ENCODE measurements at places on chromosomes 3 and 15.

GRCh38 chr3:98600412-98601095, 7.1 kb upstream of the CPOX start:
- DNase-seq = no peak

- peak; percentile 99 for DNase-seq
These were observed 44.5 kb upstream of the BOC start for GRCh38 chr3:113166719-113167492.

GRCh38 chr3:49316696-49317457, 23.0 kb downstream of the USP4 start:
- no peak for DNase-seq

GRCh38 chr3:13203398-13204176, 130.4 kb upstream of the IQSEC1 start:
- DNase-seq = no peak

DNA sequence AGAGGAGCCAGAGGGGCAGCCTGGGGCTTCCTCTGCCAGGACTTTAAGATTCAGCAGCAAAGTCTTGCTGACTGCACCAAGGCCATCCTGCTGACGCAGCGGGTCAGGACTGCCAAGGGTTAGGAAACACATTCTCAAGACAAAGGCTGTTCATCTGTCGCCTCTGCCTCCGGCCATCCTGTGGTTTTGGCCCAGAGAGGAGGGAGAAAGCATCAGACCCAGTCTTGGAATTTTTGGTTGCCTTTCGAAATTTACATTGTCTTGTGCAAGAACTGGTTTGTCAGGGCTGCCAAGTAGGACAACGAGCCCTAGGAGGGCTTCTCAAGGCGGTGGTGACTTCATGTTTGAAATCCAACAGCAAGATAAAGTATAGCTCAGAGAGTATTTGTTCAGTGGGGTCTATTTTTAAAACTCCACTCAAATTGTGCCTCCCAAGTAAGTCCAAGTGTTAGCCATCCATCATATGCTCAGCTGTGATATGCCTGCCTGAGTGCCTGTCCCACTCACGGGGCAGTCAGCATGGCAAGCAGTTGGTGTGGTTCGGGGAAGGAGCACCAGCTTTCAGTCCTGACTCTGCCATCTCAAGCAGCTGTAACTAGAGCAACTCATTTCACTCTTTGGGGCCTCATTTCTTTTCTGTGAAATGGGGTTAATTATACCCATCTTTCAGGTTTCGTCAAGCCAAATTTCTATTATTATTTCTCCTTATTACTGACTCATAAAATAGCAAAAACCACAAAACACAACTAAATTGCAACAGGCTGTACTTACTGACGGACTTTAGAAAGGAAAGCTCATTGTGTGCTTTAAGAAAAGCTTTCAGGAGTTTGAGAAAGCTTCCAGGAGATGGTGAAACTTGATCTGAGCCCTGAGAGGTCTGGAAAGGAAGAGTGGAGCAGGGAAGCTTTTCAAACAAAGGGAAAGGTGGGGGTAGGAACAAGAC, 42.4 kb upstream of the RHO start:
- no peak for DNase-seq

DNA sequence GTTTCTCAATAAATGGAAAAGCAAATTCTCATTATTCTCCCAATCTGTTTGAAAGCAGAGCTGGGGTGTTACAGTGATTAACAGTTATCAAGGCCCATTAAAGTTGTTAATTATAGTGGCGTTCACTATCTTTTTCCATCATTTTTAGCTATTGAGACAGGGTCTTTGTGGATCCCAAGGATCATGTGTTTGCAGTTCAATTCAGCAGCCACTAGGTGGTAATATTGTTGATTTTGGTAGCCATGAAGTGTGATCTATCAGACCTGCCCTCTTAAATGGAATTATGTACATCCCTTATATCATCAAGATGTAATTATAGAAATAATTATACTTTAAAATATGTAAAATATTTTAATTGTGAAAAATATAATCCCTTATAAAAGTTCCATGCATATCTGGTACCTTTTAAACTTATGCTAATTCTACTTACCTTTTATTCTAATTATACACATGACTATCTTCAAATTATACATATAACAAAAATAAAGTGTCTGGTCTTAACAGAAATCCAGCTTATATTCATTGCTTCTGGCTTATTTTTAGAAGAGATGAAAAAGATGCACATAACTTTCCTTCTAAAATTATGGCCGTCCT, 126.4 kb downstream of the GREM1 start:
- DNase-seq = peak; percentile 31
